Dermis microvascular lymphatic vessel endothelial cell (primary cell): ENCODE measurements at places on chromosomes 4 and X. TPM values are rescaled to one million over a fixed set of nuclear protein-coding genes. Genes with fewer than 3 reads are reported as not detected.
A peak's percentile ranks its signal among the peaks of the same experiment; 100 is the strongest.

DNA sequence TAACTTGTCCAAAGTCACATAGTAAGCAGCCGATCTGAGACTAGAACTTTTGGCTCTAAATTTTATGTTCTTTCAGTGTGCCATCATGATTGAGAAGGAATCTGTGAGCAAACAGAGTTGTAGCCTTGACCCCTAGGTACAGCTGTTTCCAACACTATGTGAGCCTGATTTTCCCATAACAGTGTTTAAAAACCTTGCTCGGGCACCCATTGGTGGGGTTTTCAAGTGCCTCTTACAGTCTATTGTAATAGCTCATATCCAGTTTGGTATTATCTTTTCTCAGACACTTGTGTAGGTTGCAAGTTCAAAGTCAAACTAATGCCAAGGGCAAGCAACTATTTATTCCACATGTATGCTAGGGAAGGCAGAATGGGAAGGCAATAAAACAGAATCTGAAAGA is 467.9 kb downstream of the INPP4B start:
- no peak for DNase-seq

- DNase-seq, result peak; percentile 5
Measured at GRCh38 chr4:40722576-40723161, 27.1 kb upstream of the NSUN7 start.

Gene MAGEB4
- not detected in 2 replicates for total RNA-seq

Gene ZFP92
- 0.39 and 0.89 TPM in 2 replicates for total RNA-seq

Gene UGT2A3
- not detected in 2 replicates for total RNA-seq

- DNase-seq, result no peak
Measured at GRCh38 chr4:88429401-88429800, 27.5 kb upstream of the HERC5 start.
